ENCODE measurements at places on chromosomes 3 and 15.

DNA sequence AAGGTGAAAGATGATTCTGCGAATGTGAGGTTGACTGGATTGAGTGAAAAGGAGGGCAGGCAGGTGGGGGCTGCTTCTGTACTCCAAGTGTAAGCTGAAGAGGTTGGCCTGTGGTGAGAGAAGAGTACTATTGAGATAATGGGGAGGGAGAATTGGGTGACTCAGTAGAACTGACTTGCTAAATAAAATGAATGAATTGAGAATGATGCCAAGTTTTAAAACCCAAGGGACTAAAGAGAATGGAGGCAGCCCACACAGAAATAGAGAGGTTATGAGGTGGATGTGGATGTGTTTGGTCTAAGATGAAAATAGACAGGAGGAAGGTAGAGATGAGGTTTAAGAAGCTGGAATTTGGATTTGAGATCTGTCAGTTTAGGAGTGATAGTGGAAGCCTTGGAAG, 5.9 kb downstream of the MME start:
- DNase-seq = no peak

- DNase-seq = no peak
These were observed 648 bp downstream of the AMIGO3 start for GRCh38 chr3:49718858-49719213.

DNA sequence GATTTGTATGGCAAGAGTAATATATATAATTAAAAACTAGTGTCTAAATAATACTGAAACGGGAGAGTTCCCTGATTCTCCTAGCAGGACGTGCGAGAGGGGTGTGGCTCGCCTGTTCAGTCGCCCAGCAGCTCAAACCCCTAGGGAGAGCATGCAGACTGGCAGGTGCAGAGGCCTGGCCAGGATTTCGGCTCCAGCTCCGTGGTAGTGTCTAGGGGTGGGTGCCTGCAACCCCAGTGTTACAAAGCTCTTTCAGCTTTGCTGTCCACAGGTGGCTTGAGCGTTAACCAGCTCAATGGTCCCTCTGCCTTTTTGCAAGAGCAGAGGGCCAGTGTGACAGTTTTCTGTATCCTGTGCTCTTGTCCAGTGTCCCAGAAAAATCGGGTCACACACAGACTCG, 226.6 kb downstream of the ALCAM start:
- DNase-seq = no peak

DNA sequence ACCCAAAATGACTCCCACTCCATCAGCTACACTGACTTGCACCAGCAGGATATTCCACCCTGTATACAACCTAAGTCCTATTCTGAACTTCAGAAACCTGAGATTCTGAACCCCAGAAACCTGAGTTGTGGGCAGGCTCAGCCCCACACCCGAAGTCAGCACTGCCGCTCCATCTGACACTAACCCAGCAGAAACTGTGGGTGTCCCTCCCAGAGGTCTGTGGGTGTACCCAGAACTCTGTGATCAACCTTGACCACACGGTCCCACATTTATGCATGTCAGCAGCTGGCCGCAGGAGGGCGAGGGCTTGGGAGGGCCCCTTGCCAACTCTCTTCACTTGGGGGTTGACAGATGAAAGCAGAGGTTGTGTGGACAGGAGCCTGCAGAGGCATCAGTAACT, 9.3 kb downstream of the OXTR start:
- DNase-seq = no peak

DNA sequence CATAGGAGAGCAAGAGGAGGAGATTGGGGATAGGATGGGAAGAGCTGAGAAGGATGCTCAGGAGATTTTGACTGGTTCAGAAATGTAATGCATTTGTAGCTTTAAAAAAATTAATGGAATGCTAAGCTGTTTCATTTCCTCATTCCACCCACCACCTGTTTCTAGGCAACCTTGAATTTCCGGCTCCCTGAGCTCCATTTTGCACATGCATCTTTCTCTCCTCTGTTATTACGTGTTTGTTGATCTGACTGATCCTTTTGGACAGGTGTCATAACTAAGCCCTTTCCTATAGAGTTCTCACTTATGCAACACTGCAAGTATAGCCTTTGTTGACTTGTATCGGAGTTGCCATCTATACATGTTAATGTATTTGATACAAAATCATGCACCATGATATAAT, 4.3 kb downstream of the TMPRSS7 start:
- no peak for DNase-seq

GRCh38 chr3:190696777-190697501, 165.6 kb downstream of the GMNC start:
- DNase-seq = no peak

DNA sequence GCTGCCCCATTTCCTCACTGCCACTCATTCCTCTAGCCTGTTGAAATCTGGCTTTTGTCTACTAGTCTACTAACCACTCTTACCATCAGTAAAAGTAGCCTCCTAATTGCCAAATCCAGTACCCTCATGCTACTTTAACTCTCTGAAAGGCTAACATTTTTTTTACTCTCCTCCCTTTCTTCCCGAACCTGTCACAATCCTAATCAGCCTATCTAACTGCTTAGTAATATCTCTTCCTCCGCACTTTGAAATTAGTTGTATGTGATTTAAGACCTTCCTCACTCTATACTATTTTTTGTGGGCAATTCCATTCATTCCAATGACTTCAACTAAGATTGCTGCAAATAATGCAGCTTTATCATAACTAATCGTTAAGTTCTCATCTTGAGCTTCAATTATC, 3.7 kb downstream of the SENP7 start:
- DNase-seq = no peak

DNA sequence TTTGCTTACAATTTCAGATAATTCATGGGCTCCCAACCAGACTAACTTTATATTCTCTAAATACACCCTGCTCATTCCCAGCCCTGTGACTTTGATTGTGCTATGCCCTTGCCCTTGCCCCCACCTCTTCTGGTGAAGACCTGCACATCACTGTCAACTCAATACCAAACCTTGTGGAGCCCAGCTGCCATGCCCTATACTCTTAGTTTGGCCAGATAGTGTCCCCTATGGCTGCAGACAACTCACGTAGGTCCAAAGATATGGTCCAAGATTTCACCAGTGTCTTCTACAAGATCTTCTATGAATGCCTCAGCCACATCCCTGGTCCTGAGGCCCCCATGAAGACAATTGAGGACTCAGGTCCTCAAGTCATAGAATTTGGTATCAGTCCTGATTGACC, 118.3 kb upstream of the EIF1B start:
- DNase-seq = no peak

DNA sequence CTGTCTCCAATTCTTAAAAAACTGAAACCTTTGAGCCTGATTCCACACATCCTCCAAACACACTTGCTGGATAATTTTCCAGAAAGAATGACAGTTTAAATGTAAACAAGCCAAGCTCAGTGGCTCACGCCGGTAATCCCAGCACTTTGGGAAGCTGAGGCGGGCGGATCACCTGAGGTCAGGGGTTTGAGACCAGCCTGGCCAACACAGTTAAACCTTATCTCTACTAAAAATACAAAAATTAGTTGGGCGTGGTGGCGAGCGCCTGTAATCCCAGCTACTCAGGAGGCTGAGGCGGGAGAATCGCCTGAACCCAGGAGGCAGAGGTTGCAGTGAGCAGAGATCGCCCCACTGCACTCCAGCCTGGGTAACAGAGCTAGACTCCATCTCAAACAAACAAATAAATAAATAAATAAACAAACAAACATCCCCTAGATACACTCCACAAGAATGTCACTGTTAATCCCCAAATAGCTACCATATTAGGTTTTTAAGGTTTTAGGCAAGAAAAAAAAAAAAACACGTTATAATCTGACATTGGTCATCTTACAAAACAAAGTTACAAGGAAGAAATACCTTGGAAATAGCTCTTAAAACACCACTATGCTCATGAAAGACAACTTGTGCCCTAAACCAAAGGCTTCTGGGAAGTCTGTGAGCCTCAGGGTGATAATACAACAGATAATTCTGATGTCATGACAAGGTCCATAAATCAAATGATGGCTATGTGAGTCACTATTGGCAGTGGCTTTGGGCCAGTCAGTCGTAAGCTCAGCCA, 13.2 kb downstream of the TNIK start:
- DNase-seq = no peak

- no peak for DNase-seq
These were observed 56.7 kb upstream of the MCF2L2 start for GRCh38 chr3:183485093-183485492.

DNA sequence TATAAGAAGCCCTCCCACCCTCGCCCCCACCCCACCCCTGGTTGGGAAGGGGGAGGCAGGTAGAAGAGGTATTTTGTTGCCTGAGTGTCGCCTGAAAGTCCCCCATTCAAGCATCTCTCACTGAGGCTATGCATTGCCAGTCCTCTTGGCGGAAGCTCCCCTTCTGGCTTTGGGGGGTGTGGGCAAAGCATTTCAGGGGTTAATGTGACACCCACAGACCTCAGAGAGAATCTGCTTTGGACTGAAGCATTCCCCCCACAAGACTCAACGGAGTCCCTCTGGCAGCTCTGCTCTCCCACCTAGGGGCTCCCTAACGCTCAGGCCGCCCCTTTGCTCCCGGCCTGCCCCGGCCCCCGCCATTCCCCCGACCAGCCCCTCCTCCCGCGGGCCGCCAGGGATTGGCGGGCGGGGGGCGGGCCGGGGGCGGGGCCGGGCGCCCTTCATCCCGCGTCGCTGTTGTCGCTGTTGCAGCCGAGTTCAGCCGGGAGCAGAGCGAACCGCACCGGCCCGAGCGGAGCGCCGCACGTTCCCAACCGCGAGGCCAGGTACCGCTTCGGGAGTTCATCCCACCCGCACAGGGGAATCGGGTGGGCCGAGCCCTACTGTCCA, at the start of gene SLC38A3:
SLC38A3 (plus strand) TSS at position 468 of the 609 bp plus-strand sequence. CDS start 8,929 bp downstream, outside the sequence.
- DNase-seq = no peak

- DNase-seq = no peak
These were observed 625.4 kb downstream of the ZPLD1 start for GRCh38 chr3:103060242-103060641.

DNA sequence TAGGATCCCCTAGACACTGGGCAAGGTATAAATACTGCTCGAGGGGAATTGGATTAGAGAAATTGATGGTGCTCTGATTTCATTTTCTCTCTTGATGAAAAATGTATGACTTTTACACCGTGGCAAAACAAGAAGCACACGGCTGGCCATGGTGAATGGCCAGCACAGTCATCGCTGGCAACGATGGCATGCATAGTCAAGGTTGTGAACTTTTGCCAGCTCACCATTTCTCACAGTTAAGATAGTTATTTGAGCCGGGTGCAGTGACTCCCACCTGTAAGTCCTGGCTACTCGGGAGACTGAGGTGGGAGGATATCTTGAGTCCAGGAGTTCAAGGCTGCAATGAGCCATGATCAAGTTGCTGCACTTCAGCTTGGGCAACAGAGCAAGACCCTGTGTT, 95.4 kb downstream of the HMG20A start:
- DNase-seq = no peak

DNA sequence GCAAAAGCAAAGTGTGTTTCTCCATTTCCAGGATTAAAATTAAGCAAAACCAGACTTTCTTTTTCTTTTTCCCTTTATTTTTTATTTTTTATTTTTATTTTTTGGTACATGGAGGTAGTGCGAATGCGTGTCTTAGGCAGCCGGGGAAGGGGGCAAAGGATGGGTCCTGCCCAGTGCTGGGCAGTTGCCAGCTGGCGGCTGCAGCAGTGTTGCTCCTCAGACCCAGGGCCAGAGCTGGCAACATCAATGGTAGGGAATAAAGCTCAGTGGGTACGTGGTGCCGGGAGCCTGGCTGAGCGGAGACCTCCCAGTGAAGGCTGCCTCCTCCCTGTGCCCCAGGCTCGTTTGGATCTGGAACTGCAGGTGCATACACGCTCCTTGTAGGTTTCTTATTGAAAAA, 46.3 kb downstream of the POLR2M start:
- DNase-seq = no peak

DNA sequence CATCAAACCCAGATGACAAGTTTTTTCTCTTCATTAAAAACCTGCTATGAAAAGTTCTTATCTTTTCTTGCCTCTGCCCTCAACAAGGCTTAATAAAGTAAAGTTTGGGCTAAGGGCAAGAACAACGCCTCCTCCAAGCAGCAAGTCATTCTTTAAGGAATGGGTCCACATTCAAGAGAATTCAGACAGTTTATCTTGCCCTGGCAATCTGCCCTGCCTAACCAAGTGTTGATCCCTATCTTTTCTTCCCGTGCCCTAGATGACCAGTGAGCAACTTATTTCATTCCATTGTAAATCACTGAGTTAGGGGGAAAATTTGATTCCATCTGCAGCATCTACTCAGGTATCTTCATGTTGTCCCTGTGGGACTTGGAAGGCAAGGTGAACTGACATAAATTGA, 370.3 kb upstream of the DPPA4 start:
- no peak for DNase-seq

- no peak for DNase-seq
These were observed 92.4 kb upstream of the HES1 start for GRCh38 chr3:194043516-194043915.

GRCh38 chr3:195181741-195182469, 89.1 kb downstream of the XXYLT1 start:
- DNase-seq = no peak
